Stimulated activated CD8-positive, alpha-beta memory T cell treated with anti-CD3 and anti-CD28 coated beads, Interleukin-4, amount 100 ng/mL, for 4 hours (primary cell): ENCODE measurements at places on chromosomes 12 and 14.

GRCh38 chr12:117359029-117359845 is 2.2 kb downstream of the NOS1 start:
- DNase-seq: no peak

- DNase-seq: no peak
Measured at GRCh38 chr14:71324767-71325272, 417.6 kb downstream of the PCNX1 start.

GRCh38 chr14:57492859-57493258 is 798 bp downstream of the CCDC198 start:
- no peak for DNase-seq

DNA sequence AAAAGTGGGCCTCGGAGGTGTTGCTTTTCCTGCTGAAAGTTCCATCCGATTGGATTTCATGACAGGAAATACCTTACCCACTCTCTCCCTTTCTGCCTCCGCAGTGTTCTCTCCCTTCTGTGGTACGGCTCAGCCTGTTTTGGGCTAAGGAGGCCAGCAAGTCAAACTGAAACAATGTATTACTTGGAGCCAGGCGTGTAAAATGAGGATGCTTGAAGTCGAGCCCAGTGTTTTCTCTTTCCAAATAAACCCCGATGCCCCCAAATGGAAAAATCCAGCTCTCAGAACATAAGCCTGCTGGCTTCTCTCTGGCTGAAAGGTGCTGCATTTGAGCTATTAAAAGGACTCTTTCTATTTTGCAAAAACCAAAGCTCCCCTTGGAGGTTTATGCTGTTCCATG is 124.7 kb downstream of the ZNF664 start:
- DNase-seq: no peak

DNA sequence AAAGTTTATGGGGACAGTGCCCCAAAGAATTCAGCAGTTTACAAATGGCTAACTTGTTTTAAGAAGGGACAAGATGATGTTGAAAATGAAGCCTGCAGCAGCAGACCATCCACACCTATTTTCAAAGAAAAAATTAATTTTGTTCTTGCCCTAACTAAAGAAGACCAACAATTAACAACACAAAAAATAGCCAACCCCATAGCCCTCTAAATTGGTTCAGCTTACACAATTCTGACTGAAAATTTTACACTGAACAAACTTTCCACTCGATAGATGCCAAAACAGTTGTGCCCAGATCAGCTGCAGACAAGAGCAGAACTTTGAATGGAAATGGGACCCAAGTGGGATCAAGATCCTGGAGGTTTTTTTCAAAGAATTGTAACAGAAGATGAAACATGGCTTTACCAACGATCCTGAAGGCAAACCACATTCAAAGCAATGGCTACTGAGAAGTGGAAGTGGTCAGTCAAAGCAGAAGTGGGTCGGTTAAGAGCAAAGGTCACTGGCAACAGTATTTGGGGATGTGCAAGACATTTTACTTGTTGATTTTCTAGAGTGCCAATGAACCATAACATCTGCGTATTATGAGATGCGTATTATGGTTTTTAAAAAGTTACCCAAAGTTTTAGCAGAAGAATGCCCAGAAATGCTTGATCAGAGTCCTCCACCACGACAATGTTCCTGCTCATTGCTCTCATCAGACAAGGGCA is 30.0 kb downstream of the SLC39A9 start:
- DNase-seq: no peak

- no peak for DNase-seq
Measured at GRCh38 chr14:35346738-35347322, 54.6 kb downstream of the PSMA6 start.

DNA sequence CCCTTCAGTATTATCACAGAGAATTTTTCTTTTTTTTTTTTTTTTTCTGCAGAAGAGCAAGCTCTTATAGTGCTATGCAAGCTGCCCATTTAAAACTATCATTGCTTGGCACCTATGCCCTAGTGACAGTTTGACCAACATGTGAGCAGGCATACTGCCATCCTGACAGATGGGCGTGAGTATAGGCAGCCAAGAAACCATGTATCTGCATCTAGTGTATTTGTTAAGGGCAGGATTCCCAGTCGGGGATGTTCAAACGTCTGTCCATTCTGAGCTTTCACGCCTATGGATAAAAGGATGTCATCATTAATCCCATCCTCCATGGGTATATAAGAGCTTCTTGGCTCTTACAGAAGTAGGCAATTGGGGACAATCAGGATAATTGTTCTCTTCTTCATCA is 8.8 kb downstream of the VRK1 start:
- no peak for DNase-seq

DNA sequence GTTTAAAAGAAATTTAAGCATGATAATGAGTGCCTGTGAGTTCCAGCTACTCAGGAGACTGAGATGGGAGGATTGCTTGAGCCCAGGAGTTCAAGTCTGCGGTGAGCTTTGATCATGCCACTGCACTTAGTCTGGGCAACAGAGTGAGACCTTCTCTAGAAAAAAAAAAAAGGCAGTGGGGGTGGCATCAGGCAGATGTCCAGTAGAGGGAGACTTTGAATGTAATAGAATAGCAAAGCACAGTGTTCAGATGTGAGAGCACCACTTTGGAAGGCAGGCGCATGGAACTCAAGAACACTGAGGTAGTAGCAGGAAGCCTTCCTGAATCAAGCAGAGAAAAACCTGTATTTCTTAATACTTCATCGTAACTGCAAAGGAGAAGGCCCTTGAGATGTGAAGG is 394.5 kb upstream of the GARIN6 start:
- DNase-seq: no peak

GRCh38 chr12:111330800-111331752 is 37.8 kb downstream of the PHETA1 start:
- DNase-seq: no peak
